ENCODE measurements at places on chromosomes 13 and 19.

GRCh38 chr19:3129112-3129511 is 6.7 kb upstream of the GNA15 start:
- peak; percentile 71 for DNase-seq

- DNase-seq = no peak
These were observed 275.6 kb downstream of the DCLK1 start for GRCh38 chr13:35855531-35856019.

DNA sequence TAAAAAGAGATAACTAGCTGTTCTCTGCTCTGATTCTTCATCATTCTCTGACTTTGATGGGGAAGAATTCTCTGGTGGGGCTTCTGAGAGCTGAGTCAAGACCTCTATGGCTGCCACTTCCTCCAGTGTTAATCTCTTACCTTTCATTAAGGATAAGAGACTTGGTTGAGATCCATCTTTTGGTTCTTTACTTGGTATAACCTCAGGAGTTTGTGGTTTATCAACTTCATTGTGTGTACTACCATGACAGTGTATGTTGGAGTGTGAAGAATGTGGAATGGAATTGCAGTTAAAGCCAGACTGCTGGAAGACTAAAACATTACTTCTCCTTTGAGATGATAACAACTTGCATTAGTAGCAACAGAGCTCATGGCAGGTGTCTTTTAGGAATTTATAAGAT is 222.0 kb downstream of the SLITRK5 start:
- no peak for DNase-seq

GRCh38 chr13:110239280-110240125 is 67.5 kb downstream of the COL4A1 start:
- no peak for DNase-seq

- DNase-seq = no peak
These were observed 636 bp upstream of the RB1 start for GRCh38 chr13:48302871-48303358.

DNA sequence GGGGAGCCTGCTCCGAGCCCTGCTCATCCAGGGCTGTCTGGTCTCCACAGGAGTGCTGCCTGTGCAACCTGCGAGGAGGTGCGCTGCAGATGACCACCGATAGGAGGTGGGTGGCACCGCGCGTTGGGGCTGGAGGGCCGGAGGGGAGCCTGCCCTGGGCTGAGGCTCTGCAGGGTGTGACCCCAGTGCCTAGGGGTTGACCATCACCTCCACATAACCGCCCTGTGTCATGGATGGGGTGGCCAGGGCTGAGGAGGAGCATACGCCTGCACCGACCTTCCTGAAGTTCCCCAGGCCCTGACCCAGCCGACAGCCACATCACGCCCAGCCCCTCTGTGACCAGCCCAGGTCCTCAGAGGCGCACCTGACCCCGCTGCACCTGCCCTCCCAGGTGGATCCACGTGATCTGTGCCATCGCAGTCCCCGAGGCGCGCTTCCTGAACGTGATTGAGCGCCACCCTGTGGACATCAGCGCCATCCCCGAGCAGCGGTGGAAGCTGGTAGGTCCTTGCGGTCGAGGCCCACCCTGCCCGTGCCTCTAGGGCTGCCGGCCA is 168.7 kb downstream of the KDM4B start:
- no peak for DNase-seq

DNA sequence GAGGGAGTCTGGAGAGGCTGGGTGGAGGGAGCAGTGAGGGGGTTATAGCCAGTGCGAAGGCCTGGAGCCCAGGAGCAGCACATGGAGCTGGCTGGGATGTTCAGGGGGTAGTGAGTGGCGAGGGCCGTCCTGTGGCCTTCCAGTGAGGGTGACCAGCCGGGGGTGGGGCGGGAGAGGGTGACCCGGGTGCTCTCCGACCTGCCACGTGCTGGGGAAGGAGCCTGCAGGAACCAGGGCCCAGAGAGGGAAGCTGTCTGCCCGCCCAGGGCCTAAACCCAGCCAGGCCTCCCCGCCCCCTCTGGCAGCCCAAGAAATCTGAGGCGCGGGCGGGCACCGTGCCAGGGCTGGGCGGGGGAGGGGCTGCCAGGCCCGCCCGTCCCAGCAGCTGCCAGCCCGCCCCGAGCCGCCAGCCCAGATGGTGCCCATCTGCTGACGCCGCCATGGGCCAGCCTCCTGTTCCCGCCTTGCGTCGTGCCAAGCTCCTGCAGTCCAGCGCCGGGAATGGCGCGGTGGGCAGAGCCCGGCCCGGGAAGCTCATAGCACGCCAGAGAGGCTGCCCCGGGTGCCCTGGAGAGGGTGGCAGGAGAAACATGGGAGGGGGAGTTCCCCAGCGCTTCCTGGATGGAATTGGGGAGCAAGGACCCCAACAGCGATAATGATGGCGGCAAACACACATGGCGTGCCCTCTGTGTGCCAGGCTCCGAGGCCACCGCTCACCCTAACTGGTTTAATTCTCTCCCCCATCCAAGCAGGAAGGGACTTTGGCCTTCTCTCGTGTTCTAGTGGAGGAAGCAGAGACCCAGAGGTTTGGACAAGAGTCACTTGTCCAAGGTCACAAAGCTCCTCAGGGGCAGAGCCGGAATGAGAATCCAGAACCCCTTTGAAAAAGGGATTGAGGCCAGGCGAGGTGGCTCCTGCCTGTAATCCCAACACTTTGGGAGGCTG is 21.5 kb downstream of the NFIC start:
- no peak for DNase-seq

DNA sequence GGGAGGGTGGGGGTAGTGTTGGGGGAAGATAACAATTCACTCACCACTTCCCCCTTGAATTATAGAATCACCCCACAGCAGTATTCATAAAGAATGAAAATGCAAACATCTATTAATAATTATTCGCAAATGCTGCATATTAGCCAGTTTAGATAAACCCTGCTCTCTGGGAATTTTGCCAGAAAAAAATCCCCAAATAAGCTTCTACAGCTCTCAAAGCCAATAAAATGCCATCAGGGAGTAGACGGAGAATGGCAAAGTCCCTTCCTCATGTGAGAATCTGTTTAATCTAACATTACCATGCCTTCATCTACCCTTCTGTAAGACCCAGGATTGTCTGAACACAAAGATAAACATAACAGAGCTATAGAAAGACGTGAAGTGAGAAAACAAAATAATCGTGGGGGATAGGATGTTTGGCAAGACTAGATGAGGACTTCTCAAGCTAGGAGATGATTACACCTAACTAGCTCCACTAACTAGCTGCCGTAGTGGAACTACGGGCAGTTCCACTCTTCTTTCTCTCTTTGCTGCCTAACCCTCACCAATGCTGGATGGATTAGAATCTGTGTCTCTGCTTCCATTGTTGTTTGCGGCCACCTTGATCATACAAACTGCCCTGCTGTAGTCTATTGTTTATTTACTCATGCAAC is 32.4 kb upstream of the CACNA1A start:
- DNase-seq = no peak

DNA sequence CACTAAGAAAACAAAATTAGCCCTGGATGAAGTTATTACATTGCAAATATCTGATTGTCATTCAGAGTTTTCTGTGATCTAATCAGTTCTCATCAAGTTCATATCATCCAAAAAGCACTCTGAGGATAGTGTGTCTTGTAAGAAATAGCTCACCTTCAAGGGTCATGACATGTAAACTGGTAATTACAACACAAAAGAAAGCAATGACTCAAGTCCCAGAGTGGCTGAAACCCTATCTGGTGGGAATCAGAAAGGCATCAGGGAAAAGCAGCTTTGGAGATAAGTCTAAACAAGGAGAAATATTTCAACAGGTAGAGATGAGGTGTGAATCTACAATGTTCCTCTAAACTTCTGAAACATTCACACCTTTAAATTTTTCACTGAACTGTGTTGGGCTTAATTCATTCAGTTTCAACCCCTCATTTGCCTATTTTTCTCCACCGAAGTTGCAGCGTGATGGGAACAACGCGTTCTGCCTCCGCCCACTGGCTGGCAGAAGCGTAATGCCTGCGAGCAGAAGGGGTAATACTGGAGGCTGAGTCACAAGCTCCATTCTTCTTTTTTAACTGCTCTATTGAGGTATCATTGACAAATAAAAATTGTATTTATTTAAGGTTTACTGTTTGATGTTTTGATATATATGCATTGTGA is 155.2 kb upstream of the IPO5 start:
- no peak for DNase-seq

GRCh38 chr13:31595563-31595962 is 143.8 kb upstream of the RXFP2 start:
- DNase-seq = no peak

GRCh38 chr19:54142166-54142780 is 4.7 kb downstream of the CNOT3 start:
- DNase-seq = no peak

GRCh38 chr19:12527034-12527836 is 24.0 kb downstream of the ZNF564 start:
- DNase-seq = peak; percentile 17

- DNase-seq = no peak
These were observed 16.4 kb downstream of the ZNF574 start for GRCh38 chr19:42092350-42092749.

DNA sequence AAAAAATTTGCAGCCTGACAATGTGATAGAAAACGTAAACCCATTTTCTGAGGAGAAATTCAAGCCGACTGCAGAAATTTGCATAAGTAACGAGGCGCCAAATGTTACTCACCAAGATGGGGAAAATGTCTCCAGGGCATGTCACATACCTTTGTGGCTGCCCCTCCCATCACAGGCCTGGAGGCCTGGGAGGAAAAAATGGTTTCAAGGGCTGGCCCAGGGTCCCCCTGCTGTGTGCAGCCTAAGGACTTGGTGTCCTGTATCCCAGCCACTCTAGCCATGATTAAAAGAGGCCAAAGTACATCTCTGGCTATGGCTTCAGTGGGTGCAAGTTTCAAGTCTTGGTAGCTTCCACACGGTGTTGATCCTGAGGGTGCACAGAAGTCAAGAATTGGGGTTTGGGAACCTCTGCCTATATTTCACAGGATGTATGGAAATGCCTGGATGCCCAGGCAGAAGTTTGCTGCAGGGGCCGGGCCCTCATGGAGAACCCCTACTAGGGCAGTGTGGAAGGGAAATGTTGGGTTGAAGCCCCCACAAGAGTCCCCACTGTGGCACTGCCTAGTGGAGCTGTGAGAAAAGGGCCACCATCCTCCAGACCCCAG is 1842.3 kb downstream of the PCDH9 start:
- no peak for DNase-seq

GRCh38 chr19:54153731-54154326 is 5.7 kb downstream of the LENG1 start:
- no peak for DNase-seq

DNA sequence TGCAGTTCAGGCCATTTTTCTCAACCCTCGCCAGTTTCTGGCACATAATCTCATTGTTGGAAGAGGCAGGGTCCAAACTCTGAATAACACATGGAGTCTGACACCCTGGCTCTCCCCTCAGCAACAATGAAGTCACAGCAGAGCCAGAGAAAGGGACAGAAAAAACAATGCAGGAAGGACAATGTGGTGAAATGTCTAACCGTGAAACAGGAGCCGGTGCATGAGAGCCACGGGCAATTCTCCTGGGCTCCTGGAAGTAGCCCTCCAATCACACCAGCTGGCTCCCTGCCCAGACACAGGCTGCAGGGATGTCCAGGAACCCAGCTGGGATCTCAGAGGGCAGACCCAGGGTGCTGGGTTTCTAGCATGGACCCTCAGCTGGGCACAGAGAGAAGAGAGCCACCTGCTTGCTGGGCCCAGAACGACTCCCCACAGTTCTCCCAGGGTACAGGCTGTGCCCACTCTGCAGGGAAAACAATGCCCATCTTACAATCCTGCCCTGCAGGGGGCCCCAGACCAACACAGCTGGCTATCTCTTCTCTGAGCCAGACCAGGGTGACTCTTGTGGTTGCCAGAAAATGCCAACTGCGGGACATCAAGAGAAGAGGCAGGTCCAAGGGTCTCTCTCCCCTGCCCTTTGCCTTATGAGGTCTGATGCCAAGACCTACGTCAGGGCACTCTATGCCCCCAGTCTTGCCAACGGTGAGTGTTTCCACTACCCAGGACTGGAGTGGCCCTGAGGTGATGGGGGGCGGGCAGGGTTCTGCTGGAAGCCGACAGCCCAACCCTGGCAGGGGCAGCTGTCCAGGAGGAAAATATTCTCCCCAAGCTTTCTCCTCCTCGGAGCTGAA is 64.5 kb downstream of the CEBPG start:
- no peak for DNase-seq

GRCh38 chr13:58190577-58190976 is 559.0 kb downstream of the PCDH17 start:
- DNase-seq = no peak

- no peak for DNase-seq
These were observed 204.8 kb upstream of the ZNF536 start for GRCh38 chr19:30167206-30167868.

- DNase-seq = no peak
These were observed 7.4 kb downstream of the FCGBP start for GRCh38 chr19:39927076-39927475.

DNA sequence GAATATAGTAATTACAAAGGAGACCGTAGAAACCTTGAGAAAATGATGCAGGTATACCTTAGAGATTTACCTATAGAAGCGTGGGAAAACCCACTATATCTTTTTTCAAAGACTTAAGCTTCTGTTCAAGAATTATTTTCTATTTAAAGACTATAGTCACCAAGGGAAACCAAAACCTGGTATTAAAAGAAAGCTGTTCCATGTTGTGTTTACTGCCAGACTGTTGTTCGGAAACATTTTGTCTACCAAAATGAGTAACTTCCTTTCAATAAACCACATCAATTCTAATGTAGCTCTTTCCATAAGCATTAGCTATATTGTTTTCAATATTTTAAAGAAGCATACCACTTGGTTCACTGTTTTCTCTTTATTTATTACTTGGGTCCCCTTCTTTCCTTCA is 182.9 kb upstream of the SLITRK6 start:
- no peak for DNase-seq

DNA sequence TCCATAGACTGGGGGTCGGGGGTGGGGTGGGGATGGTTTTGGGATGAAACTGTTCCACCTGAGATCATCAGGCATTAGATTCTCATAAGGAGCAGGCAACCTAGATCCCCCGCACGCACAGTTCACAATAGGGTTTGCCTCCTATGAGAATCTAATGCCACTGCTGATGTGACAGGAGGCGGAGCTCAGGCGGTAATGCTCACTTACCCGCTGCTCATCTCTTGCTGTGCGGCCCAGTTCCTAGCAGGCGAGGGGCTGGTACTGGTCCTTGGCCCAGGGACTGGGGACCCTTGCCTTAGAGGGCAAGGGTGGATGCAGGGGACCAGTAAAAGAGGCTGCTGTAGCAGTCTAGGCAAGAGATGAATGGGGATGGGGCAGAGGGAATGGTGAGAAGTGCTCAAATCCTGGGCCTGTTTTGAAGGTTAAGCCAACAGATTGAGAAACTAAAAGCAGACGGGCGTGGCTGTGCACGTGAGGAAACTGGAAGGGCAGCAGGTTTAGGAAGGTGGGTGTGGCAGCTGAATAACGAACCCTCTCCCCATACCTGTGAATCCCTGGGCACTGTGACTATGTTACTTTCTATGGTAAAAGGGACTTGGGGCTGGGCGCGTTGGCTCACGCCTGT is 1.5 kb upstream of the ERICH4 start:
- DNase-seq = no peak
